ENCODE measurements at places on chromosomes 2 and 18.

- H3K27ac ChIP-seq, result no peak overlapping the region
- H3K27me3 ChIP-seq, result no peaks in the 10 kb centered on the region
- no peaks in the 10 kb centered on the region for H3K36me3 ChIP-seq
- no peak for DNase-seq
- no peak overlapping the region for H3K4me3 ChIP-seq
- peaks cover 4% of the 10 kb centered on the region for H3K4me1 ChIP-seq
Observed at GRCh38 chr18:59926131-59926530, 26.3 kb downstream of the PMAIP1 start.

DNA sequence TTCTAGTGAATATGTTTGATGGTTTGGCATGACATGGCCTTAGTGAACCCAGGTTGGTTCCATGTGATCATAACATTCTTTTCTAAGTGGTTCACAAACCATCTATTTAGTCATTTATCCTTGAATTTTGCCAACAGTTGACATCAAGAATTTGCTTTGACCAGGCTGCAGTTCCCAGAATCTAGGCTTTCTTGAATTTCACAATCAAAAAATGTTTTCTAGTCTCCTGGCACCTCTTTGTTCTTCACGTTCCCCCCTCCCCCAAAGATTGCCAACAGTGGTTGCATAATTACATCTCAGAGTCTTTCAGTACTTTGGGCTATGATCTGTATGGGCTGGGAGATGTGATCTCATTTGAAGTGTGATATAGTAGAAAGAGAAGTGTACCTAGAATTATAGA is 124.0 kb downstream of the GATA6 start:
- no peaks in the 10 kb centered on the region for H3K4me1 ChIP-seq
- H3K36me3 ChIP-seq, result no peaks in the 10 kb centered on the region
- DNase-seq, result no peak
- H3K27ac ChIP-seq, result no peak overlapping the region
- H3K27me3 ChIP-seq, result no peaks in the 10 kb centered on the region

- no peak for DNase-seq
- H3K4me1 ChIP-seq, result no peaks in the 10 kb centered on the region
- no peak overlapping the region for H3K27ac ChIP-seq
- no peak overlapping the region for H3K4me3 ChIP-seq
- H3K27me3 ChIP-seq, result no peaks in the 10 kb centered on the region
- no peaks in the 10 kb centered on the region for H3K36me3 ChIP-seq
Observed at GRCh38 chr2:195910570-195910969, 158.1 kb downstream of the DNAH7 start.

- no peak overlapping the region for H3K4me3 ChIP-seq
- H3K4me1 ChIP-seq, result no peaks in the 10 kb centered on the region
- no peaks in the 10 kb centered on the region for H3K27me3 ChIP-seq
- no peak overlapping the region for H3K27ac ChIP-seq
- H3K36me3 ChIP-seq, result no peaks in the 10 kb centered on the region
Observed at GRCh38 chr18:23200756-23201155, 65.5 kb downstream of the CABLES1 start.

DNA sequence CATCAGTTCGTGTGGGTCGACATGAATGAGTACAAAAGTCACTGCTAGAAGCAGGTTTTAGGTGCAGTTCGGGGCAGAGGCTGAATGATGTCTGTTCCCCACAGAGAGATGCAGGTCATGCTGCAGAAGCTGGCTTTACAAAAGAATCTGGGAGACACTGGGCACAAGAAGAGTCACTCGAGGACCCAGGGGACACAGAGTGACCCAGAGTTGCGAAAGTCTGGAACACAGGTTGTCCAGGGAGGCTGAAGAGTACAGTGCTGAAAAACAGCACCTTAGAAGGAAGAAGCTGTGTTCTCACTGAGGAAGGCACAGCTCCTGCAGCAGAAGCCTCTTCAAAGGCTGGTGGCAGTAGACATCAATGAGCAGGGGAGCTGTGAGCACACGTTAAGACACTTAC is 14.8 kb downstream of the CACNB4 start:
- no peak overlapping the region for H3K4me3 ChIP-seq
- no peaks in the 10 kb centered on the region for H3K4me1 ChIP-seq
- no peaks in the 10 kb centered on the region for H3K27me3 ChIP-seq
- H3K36me3 ChIP-seq, result no peaks in the 10 kb centered on the region
- H3K27ac ChIP-seq, result no peak overlapping the region

DNA sequence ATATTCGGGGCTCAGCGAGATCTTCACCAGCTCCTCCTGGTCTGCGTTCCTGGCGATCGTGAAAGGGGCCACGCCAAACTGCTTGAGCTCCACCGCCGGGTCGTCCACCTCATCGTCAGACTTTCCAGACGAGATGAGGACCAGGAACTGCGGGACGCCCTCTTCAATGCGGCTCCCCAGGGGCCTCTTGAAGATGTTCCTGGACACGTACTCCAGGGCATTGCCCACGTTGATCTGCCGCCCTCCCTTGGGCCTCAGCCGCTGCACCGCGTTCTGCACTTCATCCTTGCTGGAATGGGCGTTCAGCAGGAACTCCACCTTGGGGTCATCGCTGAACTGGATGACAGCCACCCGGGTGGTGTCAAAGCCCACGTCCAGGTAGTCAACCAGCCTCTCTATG is 42.1 kb downstream of the COL6A3 start:
- no peaks in the 10 kb centered on the region for H3K27me3 ChIP-seq
- H3K4me3 ChIP-seq, result no peak overlapping the region
- H3K36me3 ChIP-seq, result no peaks in the 10 kb centered on the region
- H3K27ac ChIP-seq, result no peak overlapping the region
- H3K4me1 ChIP-seq, result no peaks in the 10 kb centered on the region

DNA sequence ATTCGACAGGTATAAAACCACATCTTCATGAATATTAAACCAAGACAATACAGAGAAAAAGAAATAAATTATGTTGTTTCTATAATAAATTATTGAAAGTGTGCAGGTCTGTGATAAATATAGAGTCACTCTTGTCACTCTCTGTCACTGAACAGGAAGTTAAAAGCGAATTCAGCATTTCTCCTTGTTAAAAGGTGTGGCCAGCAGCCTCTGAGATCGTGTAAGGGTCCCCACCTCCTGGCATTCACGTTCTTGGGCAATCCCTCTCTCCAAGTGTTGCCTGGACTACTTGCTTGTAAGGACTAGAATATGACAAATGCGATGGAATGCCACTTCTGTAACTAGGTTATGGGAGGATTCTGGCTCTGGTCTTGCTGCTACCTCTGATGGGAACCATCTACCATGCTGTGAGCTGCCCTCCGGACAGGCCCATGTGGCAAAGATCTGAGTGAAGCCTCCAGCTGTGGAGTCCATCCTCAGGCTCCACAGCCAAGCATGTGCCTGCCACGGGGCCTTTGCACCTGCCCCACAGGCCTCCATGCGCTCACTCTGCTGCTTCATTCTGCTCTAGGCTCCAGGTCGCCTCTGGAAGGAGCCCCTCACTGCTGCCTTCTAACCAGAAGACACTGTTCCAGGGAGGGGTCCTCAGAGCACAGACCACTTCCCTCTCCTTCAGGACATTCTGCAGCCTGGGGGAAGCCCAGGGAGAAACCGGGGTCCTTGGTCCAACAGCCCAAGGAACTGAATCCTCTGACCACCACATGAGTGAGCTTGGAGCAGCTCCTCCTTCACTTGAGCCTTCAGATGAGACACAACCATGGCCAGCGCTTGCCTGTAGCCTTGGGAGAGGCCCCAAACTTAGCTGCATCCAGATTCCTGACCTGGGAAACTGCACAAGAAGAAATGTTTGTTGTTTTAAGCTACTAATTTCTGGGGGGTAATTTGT is 202.9 kb upstream of the HDAC4 start:
- DNase-seq, result no peak
- H3K4me3 ChIP-seq, result no peak overlapping the region
- peaks cover 16% of the 10 kb centered on the region for H3K27me3 ChIP-seq
- H3K4me1 ChIP-seq, result no peaks in the 10 kb centered on the region
- no peaks in the 10 kb centered on the region for H3K36me3 ChIP-seq

GRCh38 chr2:75476761-75477160 is 84.0 kb downstream of the EVA1A start:
- DNase-seq, result no peak
- no peaks in the 10 kb centered on the region for H3K27me3 ChIP-seq
- H3K4me1 ChIP-seq, result no peaks in the 10 kb centered on the region
- no peaks in the 10 kb centered on the region for H3K36me3 ChIP-seq

DNA sequence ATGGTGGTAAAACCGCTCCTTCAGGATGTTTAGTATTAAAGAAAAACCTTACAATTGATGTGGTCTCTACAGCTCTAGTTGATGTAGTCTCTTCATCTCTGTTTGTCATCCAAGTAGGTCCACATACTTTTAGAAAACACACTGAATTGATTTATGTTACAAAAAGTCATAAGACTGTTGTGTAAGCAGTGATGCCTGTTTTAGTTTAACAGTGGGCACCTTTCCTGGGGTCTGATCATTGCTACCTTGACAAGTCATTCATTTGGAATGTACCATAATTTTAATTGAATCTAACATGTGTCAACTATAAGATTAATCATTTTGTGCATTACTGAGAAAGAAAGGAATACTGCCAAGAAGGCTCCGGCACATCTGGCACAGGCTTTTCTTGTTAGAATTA is 34.3 kb downstream of the GIGYF2 start:
- peaks cover 67% of the 10 kb centered on the region for H3K36me3 ChIP-seq
- H3K27ac ChIP-seq, result peak overlapping the region; percentile 34
- no peak for DNase-seq
- no peaks in the 10 kb centered on the region for H3K27me3 ChIP-seq
- no peak overlapping the region for H3K4me3 ChIP-seq

DNA sequence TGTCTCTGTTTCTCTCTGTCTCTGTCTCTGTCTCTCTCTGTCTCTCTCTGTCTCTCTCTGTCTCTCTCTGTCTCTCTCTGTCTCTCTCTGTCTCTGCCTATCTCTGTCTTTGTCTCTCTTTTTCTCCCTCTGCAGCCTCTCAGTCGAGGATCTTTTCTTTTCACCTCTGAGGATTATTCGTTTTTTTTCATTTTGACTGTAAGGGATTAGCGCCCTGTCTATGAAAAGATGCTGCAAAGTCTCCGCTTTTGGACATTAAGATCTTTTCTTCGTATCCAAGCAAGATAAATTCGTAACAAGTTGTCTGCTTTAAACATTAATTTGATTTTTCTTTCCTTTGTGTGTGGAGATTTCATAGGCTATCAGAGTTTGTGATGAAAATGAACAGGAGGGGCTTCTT is 191.2 kb upstream of the TPO start:
- no peaks in the 10 kb centered on the region for H3K27me3 ChIP-seq
- H3K4me1 ChIP-seq, result no peaks in the 10 kb centered on the region
- H3K4me3 ChIP-seq, result no peak overlapping the region
- no peak for DNase-seq
- no peaks in the 10 kb centered on the region for H3K36me3 ChIP-seq

DNA sequence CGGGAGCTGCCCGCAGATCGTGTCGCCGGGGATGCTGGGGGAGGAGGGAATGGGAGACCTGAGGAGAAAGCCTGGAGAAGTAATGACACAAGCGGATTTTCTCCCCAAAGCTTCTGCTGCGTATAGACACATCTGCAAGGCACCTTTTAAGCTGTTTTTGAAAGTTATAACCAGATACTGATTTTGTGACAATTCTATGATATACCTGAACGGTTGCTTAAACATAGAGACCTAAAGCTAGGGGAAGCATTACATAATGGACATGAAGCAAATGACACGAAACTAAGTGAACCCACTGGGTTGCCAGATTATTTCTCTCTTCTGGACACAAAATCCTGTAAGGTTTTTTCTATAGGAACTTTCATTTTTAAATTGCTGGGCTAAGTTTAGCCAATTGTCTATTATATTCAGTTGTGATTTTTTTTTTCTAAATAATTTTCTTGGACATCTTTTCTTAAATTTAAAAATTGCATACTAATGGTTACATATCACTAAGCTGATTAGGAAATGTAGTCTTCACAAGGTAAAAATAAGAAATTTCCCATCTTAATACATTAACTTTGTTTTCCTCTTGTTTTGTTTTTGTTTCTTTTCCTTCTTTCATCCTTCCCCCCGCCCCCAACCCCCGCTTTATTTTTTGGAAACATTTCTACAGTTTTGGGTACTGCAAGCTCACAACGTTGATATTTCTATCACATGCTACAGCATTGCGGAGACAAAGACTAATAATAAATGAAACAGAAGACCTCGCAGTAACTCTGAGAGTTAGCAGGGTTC is 1.3 kb downstream of the OSBPL6 start:
- peak overlapping the region; percentile 78 for H3K4me3 ChIP-seq
- peak overlapping the region; percentile 60 for H3K27ac ChIP-seq
- H3K27me3 ChIP-seq, result no peaks in the 10 kb centered on the region
- H3K4me1 ChIP-seq, result peaks cover 10% of the 10 kb centered on the region
- H3K36me3 ChIP-seq, result no peaks in the 10 kb centered on the region

DNA sequence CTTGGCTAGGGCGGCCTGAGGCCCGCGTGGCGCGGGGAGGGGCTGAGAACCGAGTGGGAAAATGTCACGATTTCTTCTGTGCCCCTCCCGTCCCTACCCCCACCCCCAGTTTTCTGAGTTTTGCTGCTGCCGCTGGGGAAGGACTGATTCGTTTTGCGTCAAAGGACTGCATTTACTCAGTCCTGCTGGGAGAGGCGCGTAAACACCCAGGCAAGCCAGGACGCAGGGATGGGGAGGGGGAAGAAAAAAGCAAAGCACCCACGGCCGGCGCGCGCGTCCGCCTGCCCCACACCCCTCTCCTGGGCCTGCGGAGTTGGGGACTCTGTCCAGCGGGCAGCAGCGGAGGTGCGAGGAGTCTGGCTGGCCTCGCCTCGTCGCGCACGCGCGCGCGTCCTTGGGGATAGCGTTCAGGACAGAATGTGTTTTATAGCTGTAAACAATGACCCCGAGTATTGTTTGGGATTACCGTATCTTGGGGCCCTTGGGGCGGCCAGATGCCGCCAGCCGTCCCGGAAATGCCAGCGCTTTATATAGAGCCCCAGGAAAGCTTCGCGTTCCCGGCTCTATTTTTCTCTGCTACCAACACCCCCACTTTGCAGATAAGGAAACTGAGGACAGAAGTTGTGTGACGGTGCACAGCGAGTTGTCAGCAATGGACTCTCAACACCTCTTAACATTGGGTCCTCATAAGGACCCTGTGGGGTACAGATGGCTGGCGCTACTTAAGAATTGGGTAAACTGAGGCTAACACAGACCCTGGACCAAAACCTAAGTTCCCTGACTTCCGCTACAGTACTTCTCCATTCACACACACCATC is 1.7 kb upstream of the FOSL2 start:
- DNase-seq, result no peak
- peaks cover 18% of the 10 kb centered on the region for H3K36me3 ChIP-seq
- H3K4me1 ChIP-seq, result peaks cover 18% of the 10 kb centered on the region
- peak overlapping the region; percentile 83 for H3K4me3 ChIP-seq

Data from RWPE2 (cell line).